ENCODE measurements at places on chromosomes 6 and 20.
A peak's percentile ranks its signal among the peaks of the same experiment; 100 is the strongest.

DNA sequence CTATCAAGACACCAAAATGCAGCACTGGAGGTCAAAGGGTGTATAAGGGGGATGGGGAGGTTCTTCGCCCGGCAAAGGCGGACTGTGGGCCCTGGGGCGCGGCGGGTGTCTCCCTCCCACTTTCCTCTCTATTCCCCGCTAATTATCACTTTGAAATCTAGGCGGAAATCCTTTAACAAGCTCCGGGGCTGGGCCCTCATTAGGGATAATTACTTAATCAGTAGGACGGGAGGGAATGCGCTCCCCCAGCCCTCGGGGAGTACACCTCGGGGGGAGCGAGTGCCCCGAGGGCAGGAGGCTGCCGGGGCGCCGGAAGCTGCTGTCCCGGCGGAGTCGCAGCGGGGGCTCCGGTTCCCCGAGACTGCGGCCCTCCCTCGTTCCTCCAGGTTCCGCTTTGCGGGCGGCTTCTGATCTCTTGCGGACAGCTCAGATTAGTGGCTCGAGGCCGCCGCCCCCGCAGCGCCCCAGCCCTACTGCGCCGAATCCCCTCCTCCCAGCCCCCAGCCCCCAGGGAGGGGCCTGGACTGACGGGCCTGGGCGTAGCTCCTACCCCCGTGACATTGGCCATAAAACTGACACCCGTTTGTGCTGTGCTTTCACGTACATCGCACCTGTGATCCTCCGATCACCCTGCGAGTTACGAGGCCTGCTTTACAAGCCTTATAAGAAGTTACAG, 14.7 kb downstream of the MUCL3 start:
- peak; percentile 74 for DNase-seq

- DNase-seq = peak; percentile 53
These were observed 25.1 kb upstream of the TRIM26 start for GRCh38 chr6:30238178-30238795.

- no peak for DNase-seq
These were observed 35.6 kb upstream of the RPS6KA2 start for GRCh38 chr6:166662690-166663089.

DNA sequence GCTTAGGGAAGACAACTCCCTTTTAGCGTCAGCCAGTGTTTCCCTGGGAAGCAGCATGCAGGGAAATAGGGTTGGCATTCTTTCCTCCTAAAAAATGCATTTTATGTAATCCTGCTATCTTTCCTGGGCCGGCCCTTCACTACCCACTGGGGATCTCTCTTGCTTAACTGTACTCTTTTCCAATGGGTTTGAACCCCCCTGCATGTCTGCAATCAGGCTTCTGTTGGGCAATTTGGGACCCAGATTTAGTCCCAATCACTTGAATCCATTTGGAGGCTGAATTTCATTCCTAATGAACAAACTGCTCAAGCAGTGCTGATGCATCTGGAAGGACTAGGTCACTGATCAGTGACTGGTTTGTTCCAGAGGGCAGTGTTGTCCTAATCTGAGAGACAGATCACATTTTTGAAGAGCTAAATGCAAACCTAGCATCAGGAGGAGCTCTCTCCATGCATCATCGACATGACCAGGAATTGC, 152.0 kb downstream of the TSHZ2 start:
- DNase-seq = no peak

DNA sequence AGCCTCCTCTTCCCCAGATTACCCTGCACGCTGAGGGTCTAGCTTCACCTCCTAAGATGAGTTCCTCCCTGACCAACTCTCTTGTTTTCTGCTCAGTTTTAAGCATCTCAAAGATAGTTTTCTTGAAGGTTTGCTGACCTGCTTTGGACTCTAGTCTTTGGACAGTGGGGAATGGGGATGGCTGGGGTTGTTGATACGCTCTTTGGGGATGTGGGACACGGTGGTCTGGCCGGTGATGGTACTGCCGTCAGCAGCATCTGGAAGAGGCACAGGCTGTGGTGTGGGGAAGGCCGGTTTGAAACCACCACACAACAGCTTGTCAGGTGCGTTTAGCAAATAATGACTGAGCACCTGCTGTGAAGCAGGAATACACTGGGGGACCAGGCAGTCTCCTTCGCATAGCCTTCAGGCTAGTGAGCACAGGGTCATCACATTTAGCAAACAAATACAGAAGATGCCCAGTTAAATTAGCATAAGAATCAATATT, 94.1 kb downstream of the TMEM242 start:
- DNase-seq = no peak

GRCh38 chr20:57450419-57450818, 59.2 kb downstream of the RBM38 start:
- DNase-seq = no peak

- no peak for DNase-seq
These were observed 12.0 kb downstream of the XRN2 start for GRCh38 chr20:21315138-21315537.

DNA sequence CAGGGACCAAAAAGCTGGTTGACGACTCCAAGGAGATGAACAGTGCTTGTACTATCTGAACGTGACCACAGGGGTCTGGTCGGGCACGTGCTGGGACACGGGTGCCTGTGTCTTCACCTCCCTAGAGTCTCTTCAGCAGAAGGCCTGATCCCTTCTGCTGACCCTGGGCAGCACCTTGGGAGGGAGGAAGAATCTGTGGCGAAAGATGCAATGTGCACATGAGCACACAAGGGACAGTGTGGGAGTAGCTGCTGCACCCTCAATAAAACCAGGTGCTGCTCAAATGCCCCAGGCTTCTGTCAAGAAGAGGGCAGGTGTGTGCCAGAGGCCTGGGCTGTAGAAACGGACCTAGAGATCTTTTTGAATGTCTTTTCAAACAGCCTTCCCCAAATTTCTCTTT, 130.6 kb upstream of the THBS2 start:
- no peak for DNase-seq

- DNase-seq = peak; percentile 42
These were observed 195.5 kb downstream of the JARID2 start for GRCh38 chr6:15441215-15441868.

DNA sequence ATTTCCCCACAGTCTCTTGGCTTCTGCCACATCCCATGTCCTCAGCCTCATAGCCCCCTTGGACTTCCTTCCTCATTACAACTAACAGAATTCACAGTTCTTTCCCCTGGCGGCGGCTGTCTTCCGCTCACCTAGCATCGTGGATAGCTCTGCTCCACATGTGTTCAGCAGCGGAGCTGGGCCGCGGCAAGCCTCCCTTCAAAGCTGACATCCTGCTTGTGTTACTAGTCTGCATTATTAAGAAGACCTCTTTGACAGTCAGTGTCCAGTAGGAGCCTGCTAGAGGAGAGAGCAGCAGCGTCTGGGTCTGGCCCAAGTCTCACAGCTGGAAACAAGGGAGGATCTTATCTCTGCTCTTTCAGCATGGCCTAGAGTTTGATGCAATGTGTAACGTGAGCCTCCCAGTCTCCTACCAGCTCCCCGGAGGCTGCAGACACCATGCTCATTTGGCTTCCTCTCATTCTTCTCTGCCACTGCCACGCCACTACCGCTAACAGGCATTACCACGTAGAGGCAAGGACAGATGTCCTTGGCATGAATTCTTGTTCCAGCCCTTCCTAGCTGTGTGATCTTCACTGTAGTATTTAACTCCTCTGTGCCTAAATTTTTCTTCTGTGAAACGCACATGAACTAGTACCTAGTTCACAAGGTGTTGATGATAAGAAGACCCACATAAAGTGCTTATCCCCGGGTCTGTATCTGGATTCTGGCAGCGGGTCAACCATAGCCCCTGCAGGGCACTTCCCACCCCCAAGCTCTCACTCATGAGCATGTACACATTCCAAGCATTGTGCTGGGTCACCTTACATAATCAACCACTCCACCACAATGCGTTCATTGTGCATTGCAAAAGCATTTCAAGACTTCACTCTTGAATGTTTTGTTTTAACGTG, 107.1 kb upstream of the BACH2 start:
- DNase-seq = no peak

DNA sequence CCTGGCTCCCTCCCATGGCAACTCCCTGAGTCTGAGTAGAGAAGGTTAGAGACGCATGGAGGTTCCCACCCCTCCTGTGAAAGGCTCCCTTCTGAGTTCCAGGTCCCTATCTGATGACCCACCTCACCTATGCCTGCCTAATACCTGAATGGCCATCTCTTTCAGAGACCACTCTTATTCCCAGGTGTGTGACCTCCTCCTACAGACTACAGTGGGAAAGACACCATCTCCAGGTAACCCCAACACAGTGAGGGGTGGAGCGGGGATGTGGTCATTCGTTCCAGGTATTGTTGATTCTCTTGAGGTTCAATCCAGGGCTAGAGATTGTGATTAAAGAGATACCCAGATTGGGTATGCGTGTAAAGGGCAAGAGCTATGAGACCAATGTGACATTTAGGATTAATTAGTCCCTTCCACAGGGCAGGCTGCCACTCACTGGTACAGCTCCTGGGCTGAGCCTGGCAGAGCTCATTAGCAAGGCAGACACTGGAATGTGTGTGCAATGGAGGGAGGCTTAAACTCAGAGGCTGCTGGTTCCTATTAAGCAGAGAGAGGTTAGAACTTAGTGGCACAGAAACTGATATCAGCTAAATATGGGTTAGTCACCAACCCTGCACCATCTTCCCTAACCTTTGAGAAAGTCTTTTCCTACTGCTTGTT, 46.5 kb upstream of the IER3 start:
- DNase-seq = no peak

Data from CD4-positive, alpha-beta T cell treated with Interleukin-4 for 1 hour (primary cell).